ENCODE measurements at places on chromosomes 6 and 20.

GRCh38 chr6:145209272-145209671, 526.0 kb downstream of the EPM2A start:
- DNase-seq: no peak

GRCh38 chr6:16146527-16146955, 17.7 kb downstream of the MYLIP start:
- DNase-seq: no peak

DNA sequence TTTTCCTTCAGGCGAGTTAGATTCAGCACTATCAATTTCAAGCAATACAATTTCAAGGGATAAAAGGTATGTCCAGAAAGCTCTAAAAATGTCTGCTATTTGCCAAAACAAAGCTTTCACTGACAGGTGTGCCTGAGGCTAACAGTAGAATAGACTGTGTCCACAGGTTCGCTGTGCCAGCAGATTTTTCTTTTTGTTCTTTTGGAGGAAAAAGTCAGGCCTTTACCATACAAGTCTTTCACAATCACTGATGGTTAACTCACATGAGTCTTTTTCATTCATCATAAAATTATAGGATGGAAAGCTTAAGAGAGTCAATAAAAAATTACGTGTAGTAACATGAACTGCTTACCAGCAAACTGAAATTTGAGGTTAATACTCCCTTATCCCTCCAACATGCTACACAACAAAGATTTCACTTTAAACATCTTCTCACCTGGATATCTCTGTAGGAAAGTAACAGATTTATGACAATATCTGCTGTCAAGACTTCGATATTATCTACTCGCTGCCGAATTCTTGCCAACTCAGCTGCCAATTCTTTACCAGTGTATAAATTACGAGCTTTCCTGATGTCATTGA, 95.4 kb downstream of the MAP3K5 start:
- DNase-seq: no peak

- DNase-seq: no peak
These were observed 8.6 kb upstream of the MEI4 start for GRCh38 chr6:77644102-77644705.

- no peak for DNase-seq
These were observed 57.8 kb downstream of the OPN5 start for GRCh38 chr6:47839645-47840044.

GRCh38 chr20:33659341-33660034, 2.6 kb upstream of the C20orf144 start:
- DNase-seq: no peak

DNA sequence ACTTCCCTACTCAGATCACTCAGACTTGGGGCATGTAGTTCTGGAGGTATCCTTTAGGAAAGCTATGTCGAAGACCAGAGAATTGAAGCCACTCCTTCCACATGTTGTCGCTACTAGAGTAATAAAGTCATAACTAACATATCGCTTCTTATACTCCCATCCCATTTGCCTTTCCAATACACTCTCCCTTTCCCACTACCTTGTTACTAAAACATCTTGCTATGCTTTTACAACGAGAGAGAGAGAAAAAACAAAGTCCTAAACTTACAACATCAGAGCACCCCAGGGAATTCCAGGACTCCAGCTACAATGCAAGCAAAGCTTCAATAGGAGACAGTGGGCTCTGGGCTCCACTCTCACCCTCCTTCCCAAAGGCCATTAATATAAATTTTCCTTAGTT, 5.1 kb upstream of the LAMP5 start:
- no peak for DNase-seq

GRCh38 chr20:53195876-53196610, 223.9 kb downstream of the TSHZ2 start:
- no peak for DNase-seq

DNA sequence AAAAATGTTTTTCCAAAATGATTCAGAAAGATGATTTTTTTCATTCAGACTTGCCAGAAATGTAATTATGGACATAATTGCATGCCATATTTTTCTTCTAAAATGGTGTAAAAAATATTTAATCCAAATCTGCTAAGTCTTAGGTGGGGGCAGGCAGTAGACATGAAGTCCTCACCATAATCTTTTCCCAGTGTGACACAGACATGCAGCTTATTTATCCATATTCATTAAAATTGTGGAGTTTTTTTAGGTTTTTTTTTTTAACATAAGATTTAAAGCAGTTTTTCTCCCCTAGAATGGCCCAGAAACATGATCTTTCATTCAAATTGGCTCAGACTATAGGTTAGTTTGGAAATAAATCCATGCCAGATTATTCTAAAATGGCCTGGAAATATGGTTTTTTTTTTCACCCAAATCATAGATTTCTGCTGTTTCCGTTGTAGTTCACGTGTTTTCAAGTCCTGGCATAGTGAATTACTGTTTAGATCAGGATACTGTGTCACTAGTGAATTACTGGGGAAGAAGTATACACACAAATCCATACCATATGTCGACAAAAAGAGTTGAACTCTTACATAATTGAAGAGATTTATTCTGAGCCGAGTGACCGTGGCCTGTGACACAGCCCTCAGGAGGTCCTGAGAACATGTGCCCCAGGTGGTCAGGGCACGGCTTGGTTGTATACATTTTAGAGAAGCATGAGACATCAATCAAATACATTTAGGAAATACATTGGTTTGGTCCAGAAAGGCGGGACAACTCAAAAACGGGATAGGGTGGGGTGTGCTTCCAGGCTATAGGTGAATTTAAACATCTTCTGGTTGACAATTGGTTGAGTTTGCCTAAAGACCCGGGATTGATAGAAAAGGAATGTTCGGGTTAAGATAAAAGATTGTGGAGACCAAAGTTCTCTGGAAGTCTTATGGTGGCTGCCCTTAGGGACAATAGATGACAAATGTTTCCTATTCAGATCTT, 33.9 kb downstream of the ZNF133 start:
- DNase-seq: no peak

DNA sequence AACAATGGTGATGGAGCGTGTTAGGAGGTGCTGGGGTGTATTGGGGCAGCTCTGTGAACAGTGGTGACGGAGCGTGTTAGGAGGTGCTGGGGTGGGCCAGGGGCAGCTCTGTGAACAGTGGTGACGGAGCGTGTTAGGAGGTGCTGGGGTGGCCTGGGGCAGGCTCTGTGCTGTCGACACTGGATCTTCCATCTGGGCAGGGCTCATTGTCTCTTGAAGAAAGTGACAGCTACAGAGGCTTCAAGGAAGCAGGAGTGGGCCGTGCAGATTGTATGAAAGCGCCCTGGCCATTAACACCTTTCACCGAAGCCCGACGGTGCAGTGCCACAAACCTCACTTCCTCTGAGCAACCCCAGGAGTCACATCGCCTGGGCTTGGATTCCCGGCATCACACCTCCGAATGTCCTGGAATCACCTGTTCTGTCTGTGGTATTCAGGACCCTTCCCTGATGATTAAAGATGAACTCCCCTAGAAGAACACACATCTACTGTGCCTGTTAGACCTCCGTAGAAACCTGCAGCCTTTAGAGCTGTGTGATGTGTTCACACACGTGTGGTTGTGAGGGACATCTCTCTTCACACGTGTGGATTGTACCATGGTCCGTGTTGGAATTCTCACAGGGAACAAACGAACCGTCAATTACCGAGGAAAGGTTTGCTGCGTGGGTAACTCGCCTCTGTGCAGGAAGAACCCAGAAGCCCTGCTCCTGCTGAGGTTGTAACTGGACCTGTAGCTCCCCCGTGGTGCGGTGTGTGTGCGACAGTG, 377.7 kb downstream of the THBS2 start:
- DNase-seq: no peak

- DNase-seq: no peak
These were observed 24.4 kb downstream of the RRAGD start for GRCh38 chr6:89387516-89388201.

DNA sequence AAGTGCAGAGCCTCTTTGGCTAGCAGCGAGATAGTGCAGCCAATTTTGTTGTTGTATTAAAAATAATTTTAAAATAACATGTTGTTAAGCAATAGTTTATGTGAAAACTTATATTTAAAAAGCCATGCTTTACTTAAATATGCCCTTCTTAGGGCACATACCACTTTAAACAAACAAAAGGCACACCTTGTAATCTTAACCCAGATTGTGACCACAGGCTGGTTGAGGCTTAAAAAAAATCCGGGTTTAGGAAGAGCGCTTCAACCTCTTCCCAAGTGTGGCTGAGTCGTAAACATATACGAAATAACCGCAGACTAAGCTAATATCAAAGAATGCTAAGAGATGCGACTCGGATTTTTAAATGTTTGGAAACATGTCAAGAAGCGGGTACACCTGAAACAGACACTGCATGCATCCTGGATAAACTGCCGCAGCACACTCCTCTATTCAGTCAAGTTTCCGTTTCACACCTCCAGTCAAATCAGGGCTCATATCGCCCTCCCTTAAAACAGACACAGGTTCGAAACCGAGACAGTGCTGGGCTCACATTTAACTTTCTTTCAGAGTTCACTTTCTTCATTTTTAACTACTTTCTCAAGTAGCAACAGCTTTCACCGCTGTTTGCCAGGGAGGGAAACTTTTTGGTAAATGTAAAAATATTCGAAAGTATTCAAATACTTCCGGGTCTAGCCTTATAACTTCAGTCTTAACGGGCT, 1.5 kb downstream of the DEK start:
- DNase-seq: no peak

DNA sequence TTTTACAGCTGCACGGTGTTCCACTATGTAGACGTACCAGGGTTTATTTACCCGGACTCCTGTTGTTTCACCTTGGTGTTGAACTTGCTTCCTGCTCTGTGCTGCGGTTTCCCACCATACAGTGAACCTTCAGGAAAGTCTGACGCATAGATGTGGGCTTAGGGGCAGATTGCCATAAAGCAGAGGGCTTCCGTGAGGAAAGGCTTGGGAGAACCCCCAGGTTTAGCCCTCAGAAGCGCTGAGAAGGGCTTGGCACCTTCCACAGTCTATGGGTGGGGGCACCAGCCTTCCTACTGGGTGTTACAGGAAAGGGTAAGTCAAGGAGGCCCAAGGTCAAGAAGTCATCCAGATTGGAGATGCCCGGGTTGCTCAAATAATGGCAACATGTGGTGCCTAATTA, 19.2 kb upstream of the MRPS18A start:
- DNase-seq: no peak

DNA sequence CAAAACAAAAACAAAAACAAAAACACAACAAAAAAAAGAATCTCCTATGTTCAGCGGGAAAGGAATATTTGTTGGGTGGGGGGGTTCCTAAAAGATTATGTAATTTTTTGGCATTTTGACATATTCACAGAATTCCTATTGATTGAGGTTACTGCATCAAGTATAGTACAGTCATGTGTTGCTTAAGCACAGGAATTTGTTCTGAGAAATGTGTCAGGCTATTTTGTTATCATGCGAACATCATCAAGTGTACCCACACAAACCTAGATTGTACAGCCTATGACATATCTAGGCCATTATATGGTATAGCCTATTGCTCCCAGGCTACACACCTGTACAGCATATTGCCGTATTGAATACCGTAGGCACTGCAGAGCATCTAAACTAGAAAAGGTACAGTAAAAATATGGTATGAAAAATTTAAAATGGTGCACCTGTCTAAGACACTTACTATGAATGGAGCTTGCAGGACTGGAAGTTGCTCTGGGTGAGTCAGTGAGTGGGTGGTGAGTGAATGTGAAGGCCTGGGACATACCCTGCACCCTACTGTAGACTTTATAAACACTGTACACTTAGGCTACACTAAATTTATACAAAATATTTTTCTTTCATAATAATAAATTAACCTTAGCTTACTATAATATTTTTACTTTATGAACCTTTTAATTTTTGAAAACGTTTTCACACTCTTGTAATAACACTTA, 110.6 kb downstream of the CDKAL1 start:
- DNase-seq: no peak

DNA sequence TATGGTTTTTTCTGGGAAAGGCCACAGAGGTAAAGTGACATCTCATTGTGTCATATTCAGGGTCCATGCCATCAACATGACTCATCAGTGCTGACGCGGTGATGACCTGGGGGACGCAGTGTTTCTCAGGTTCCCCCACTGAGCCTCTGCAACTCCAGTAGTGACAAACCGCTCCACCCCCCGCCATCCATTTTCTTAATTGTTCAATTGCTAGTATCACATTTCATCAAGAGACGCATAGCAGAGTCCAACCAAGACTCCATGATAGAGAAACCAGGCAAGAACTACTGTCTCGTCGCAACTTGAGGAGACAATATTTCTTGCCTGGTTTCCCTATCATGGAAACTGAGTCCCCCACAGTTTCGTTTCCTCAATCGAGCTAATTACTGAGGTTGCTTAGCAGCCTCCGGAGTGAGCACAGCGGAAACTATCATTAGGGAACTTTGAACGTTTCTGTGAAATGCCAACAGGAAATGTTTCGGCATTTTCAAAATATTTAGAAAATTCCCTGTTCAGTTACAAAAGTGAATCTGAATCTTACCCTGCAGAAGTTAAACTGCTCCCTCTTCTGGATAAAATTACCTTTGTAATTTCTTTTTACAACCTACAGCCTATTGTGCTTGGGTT, 12.2 kb upstream of the SERPINB1 start:
- DNase-seq: peak; percentile 48

- no peak for DNase-seq
These were observed 2.2 kb upstream of the PCK1 start for GRCh38 chr20:57558614-57559288.

- DNase-seq: no peak
These were observed 172.2 kb downstream of the AIG1 start for GRCh38 chr6:143232849-143233248.

- peak; percentile 87 for DNase-seq
These were observed 11.5 kb upstream of the DSTN start for GRCh38 chr20:17558154-17558940.

- no peak for DNase-seq
These were observed 71.0 kb downstream of the PLAGL1 start for GRCh38 chr6:143936778-143937667.

DNA sequence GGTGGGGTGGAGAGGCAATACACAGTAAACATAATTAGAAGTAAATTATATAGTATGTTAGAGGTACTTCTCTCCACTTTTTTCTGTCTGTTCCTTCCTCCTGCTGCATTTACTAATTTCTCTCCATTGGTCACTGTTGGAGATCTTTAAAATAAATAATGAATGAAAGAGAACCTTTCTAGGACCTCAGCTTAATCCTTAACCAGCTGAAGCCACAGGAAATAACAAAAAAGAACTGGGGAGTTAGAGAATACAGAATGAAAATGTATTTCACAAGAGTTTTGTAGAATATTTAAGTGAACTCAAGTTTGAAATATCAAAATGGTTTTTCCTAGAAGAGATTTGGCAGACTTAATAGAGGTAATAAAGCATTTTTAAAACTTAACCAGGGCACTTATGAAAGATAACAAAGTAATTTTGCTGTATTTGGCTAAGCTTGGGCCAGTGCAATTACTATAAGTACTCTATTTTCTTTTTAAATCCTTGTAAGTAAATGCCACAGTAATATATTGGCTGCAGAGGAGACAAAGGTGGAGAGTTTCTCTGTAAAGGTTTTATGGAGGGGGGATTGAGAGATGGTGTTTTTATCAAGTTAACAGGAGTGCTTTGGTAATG, 405.0 kb downstream of the CDKAL1 start:
- DNase-seq: no peak

- DNase-seq: no peak
These were observed 33.9 kb downstream of the SLC17A4 start for GRCh38 chr6:25788305-25788922.

Data from amniotic stem cell (primary cell).